ENCODE measurements at places on chromosomes 7 and 10.

DNA sequence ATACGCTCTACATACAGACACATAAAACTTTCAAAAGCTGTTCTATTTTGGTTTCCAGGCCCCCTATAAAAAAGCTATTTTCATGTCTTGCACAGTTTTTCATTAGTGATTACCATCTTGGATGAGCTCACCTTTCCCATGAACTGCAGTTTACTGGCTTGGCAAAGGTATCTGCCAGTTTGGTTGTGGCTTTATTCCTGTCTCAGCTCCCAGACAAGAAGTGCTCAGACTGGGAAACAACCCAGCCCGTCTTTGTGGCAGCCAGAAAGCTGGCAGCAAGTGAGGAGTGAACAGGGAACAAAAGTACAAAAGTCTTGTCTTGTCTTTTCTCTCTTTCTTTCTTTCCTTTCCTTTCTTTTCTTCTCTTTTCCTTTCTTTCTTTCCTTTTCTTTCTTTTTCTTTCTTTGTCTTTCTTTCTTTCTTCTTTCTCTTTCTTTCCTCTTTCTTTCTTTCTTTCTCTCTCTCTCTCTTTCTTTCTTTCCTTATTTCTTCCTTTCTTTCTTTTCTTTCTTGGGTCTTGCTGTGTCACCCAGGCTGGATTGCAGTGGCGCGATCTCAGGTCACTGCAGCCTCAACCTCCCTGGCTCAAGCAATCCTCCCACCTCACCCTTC is 138.8 kb downstream of the CFAP58 start:
- no peak for DNase-seq

DNA sequence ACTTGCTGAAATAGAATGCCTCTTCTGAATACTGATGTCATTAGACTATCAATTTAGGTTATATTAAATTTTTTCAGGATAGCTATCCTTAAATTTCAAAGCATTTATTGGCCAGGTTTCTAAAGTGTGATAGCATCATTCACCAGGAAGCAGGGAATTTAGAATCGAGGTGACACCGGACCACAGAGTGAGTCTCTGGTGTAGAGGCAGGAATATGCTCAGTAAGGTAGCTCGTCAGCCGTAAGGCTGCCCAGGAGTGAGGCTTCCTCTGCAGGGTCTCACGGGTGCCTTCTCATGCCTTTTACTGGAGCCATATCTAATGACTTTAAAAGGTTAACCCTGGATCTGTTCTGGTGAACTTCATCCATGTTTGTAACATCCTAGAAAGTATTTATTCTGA is 170.8 kb upstream of the KLF14 start:
- no peak for DNase-seq

DNA sequence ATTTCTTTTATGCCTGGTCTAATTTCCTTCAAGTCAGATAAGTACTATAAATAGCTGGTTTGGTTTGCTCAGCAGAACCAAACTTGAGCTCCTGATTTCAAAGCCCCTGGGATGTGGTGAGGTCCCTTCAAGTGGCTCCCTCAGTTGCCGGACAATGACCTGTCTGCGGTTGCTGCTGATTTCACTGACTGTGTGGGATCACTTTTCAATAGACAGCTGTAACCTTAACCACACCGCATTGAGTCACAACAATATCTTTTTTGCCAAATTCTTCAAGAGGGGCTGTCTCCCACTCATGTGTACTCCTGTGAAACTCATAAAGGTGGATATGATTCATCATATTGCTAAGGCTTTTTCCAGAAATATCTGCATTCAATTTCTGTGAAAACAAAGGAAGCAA is 23.1 kb upstream of the ITGA8 start:
- DNase-seq = no peak

GRCh38 chr7:37476428-37476827 is 27.8 kb upstream of the ELMO1 start:
- no peak for DNase-seq

GRCh38 chr7:70434376-70434775 is 697.6 kb upstream of the GALNT17 start:
- DNase-seq = no peak

GRCh38 chr7:132655131-132655727 is 79.0 kb upstream of the PLXNA4 start:
- peak; percentile 7 for DNase-seq

DNA sequence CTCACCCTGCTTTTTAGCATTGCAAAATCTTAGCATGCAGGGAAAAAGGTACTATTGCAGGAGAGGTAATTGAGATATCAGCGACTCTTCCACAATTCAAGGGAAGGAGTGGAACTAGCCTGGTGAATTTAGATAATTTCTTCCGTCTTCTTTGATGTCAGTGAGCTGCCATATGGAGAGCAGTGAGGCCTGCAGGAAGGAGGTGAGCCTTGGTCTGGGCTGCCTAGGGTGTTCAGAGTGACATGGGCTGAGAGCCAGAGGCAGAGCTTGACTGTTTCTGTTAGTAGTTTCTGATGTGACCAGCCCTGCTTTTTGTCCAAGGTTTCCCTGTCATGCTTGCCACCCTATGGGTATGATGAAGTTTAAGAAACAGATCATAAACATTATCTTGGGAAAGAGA is 28.6 kb downstream of the KAT6B start:
- DNase-seq = no peak

- no peak for DNase-seq
Observed at GRCh38 chr10:42475168-42476098, 162.9 kb downstream of the ZNF33B start.

GRCh38 chr7:52992001-52992400 is 43.4 kb upstream of the POM121L12 start:
- no peak for DNase-seq

GRCh38 chr10:122239578-122240257 is 31.4 kb upstream of the BTBD16 start:
- no peak for DNase-seq

DNA sequence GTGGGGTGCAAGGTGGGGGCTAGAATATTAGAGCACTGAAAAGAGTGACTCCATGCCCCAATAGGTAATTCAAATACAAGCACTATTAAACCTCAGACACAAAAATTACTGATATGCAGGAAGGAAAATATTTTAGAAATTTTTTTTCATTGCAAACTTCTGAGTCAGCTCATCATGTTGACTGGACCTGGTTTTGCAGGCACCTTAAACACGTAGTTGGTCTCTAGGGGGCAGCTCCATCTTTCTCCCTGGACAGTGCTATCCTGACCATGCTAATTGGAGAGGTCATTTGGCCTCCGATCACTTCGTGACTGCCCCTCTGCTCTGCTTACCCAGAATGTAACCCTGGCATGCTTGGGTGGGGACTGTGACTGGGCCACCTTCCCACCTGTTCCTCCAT is 368.4 kb upstream of the MKI67 start:
- DNase-seq = no peak

- DNase-seq = no peak
Observed at GRCh38 chr10:113788604-113789083, 37.2 kb downstream of the PLEKHS1 start.

- no peak for DNase-seq
Observed at GRCh38 chr10:101040061-101040460, 9.0 kb downstream of the SFXN3 start.

DNA sequence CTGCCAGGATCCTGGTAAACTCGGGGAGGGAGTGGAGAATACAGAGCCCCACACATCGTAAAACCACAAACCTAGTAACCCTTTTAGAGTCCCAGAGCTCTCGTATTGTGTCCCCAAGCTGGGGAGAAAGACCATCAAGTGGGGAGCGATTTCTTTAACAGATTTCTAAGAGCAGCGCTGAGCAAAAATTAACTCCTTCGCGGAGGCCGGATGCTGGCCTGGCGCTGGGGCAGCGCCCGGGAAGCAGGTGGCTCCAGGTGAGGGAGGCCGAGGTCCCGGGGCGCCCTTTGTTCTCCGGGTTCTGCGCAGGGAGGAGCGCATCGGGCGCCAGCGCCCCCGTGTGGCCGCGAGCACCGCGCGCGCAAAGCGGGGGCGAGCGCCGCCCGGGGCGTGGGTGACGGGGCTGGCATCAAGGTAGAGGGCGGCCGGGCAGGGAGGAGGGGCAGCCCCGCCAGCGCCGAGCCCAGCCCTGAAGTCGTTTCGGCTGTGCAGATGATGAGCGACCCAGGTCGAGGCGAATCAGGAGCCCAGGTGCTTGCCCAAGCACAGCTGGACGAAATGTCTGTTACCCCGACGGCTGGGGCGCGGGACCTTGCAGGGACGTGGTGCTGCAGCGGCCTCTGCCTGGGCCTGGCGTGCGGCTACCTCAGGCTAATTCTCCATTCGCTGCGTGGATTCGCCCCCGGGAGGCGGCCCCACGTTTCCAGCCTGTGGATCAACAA is 10.4 kb upstream of the FGFR2 start:
- DNase-seq = peak; percentile 28

- no peak for DNase-seq
Observed at GRCh38 chr10:33117816-33118215, 159.8 kb upstream of the ITGB1 start.

DNA sequence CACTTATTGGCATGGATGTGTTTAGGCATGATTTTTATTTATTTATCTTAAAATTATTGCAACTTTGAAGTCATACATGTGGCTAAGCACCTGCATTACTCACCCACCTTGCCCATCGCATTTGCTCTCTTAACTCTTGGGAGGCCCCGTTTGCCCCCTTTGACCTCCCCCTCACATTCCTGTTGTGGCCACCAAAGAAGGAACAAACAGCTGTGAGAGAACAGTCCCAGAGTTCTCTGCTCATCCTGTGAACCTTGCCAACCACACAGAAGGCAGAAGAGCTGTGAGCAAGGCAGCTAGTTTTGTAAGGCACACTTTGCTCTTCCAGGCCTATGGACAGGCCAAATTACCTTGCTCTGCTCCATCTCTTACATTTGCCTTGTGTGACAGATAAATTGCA is 23.6 kb upstream of the FGL2 start:
- DNase-seq = no peak

- no peak for DNase-seq
Observed at GRCh38 chr7:41261080-41261479, 441.8 kb downstream of the INHBA start.

GRCh38 chr10:71334221-71334791 is 15.2 kb downstream of the SLC29A3 start:
- no peak for DNase-seq

DNA sequence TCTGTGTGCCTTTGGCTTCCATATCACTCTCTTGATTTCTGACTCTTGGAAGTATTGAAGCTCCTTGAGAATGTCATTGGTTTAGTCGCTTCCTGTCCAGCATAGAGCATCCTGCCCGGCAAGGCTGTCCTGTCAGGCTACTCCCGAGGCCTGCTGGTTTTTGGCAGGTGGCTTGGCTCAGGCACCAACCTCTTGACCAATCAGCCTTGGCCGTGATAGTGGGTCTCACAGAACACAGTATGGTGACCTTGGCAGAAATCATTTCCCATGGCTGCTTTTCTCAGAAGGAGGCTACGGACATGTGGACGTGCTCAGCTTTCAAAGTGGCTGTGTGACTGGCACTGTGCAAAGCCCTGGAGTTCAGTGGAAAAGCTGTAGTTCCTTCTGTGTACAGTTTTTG is 516.9 kb downstream of the REEP3 start:
- DNase-seq = no peak

GRCh38 chr10:103186128-103186527 is 6.9 kb downstream of the NT5C2 start:
- DNase-seq = no peak

GRCh38 chr10:96334616-96335526 is 23.9 kb downstream of the OPALIN start:
- no peak for DNase-seq

DNA sequence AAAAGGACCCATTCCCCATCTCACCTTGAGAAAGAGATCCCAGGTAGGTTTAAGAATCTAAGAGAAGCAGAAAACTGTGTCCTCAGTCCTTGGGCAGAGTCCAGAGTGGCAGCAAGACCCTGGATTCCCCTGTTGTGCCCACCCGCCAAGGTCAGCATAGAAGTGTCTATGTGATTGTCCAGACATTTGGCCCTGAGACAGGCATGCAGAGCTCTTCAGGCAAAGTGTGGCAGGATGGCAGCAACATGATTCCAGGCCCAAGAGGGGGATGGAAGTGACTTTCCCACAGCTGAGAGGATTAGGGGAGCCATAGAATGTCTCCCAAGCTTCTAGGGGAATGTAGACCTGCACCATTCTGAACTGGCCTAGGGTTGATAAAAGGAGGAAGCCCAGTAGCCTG is 39.1 kb upstream of the OPALIN start:
- no peak for DNase-seq

DNA sequence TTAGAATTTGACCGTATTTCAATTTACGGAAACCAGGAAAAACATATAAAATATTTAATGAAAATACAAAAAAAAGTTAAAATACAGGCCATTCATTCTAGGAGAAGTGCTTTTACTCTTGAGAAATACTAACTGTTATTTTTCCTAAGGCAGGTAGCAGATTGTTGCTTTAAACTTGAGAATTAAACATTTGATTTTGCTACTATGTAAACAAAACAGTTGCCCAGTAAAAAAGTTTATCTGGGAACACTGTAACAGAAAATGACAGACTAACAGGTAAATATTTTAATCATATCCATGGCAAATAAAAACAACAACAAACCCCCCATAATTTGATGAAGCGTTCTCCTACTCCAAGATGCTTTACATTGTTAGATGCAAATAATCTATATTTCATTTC is 350.5 kb downstream of the CRPPA start:
- DNase-seq = no peak

DNA sequence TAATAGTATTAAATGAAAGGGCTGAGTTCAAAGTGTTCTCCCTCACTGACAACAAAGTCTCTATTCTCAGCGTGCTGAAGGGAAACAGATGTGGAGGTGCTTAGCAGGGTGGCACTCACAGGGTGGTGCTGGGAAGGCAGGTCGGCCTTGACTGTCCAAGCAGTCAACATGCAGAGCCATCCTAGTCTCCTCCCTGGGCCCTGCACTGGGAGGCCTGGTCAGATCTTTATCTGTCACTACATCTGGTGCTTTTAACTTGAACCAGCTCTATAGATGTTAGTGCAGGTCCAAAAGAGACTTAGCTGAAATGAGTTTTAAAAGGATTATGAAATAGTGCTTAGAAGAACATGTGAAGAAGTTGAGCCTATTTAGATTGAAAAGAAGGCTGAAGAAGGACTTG is 82.1 kb downstream of the AVL9 start:
- DNase-seq = no peak

DNA sequence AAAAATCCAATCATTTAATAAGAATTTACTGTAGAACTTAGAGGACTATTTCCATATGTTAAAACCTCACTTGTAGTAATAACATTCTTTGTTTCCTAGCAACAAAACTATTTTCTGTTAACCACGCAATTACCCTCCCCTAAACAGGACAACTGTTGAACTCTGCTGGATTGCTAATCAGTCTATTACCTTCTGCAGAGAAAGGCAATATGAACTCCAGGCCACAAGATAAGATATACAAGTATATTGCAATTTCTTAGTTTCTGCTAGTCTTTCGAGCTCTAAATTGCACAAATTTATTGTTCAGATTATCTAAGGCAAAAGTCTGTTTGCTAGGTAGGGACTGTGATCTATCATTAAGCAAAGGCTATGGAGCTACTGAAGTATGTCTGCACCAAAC is 920.1 kb upstream of the LRRN3 start:
- DNase-seq = no peak

All from stimulated activated CD4-positive, alpha-beta T cell treated with anti-CD3 and anti-CD28 coated beads, Interleukin-4, amount 100 ng/mL, for 1 hour (primary cell).